ENCODE measurements at places on chromosomes 13 and 19.

DNA sequence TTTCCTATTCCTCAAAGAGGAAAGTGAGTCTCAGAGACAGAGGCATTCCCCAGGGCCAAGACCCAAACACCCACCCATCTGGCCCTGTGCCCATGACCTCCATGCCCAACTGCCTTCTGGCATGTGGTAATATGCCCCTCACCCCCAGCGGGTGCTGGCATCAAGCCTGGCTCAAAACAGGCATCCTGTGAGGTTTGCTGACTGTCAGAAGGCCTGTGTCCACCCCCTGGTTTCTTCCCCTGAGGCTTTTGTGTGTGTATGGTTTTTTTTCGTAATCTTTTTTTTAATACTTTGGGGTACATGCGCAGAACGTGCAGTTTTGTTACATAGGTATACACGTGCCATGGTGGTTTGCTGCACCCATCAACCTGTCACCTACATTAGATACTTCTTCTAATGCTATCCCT is 7.6 kb upstream of the KANK2 start:
- no peak for DNase-seq

GRCh38 chr13:22933571-22934181 is 247.1 kb upstream of the SGCG start:
- DNase-seq: no peak

GRCh38 chr13:29535663-29536655 is 59.5 kb downstream of the SLC7A1 start:
- DNase-seq: no peak

GRCh38 chr19:19207637-19208572 is 3.9 kb upstream of the NCAN start:
- no peak for DNase-seq

- DNase-seq: no peak
Measured at GRCh38 chr13:37087486-37087885, 18.0 kb downstream of the CSNK1A1L start.

GRCh38 chr13:25214491-25215252 is 42.6 kb upstream of the AMER2 start:
- no peak for DNase-seq

GRCh38 chr19:52936954-52937325 is 13.7 kb upstream of the ZNF888 start:
- no peak for DNase-seq

- DNase-seq: no peak
Measured at GRCh38 chr13:20175907-20176652, 15.2 kb upstream of the GJA3 start.

GRCh38 chr13:89061821-89062220 is 1390.7 kb downstream of the SLITRK5 start:
- DNase-seq: no peak

DNA sequence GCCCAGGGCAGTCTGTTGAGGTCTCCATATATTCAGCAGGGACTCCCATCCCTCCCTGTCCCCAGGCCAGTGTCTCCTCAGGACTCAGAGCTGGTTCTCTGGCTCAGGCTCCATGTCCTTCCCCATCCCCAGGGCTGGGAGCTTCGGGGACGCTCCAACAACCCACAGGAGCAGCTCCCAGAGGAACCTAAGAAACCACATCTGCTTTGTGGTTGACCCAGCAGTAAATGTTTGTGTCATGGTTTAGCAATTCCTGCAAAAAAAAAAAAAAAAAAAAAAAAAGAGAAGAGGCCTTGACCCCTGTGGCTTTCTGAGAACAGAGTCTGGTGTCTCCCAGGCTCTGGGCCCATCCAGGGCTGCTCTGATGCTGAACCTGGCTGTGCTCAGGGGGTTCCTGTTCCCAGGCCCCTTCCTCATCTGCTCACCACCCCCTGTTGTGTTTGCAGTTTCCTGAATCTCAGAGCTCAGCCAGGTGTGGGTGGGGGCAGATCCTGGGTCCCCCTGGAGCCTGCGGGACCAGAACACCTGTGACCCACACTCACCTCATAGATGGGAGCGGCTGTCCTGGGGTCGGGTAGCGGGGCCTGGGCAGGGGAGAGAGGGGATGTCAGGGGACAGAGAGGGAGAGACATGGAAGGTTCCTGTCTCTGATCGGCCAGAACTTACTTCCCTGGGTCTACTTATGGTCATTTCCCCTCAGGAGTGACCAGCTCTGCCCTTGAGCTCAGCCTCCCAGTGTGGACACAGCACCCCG is 25.2 kb upstream of the CEACAM1 start:
- DNase-seq: no peak

- no peak for DNase-seq
Measured at GRCh38 chr13:33742321-33742720, 75.6 kb upstream of the RFC3 start.

DNA sequence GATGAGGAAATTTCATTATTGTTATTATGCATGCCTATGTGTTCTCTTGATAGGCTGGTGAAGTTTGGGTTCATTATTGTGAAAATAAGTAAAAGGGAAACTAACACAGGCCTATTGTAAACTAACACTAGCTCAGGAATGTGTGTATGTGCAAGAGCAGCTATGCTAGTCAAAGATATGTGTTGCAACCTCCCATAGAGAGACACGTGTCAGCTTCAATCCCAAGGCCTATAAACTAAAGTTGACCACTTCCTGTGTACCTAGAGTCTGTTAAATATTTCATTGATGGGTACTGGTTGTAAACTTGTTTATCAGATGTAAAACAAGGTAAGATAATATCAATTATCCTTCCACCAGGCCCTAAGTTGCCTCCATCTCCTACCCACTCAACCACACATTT is 44.7 kb upstream of the ZNF30 start:
- no peak for DNase-seq

GRCh38 chr19:50492303-50493052 is 15.8 kb upstream of the GARIN5A start:
- no peak for DNase-seq

DNA sequence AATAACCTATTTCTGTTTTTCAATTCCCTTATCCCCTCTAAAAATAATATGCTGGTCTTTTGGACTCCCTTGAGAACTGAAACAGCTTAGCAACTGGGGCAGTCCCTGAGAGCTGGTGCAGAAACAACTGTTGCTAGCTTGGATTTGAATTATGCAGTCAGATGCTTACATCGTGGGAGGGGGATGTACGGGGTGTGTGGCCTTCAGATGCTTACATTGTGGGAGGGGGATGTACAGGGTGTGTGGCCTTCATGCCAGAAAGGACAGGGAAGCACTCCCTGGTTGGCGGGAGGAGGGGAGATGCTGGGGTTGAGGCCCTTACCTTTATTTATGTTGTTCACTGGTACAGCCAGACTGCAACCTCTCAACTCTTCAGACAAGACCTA is 25.6 kb downstream of the LRCH1 start:
- no peak for DNase-seq

GRCh38 chr19:2282062-2282861 is at the start of gene PEAK3:
Gene PEAK3 (minus strand): TSS chr19:2282175. CDS start chr19:2280931, 1,244 bp downstream.
- no peak for DNase-seq

- peak; percentile 21 for DNase-seq
Measured at GRCh38 chr19:43504426-43505185, at the start of gene PHLDB3. Gene PHLDB3 (minus strand): TSS chr19:43504746. CDS start chr19:43504118, 628 bp downstream.

- DNase-seq: no peak
Measured at GRCh38 chr19:6099599-6099998, 10.7 kb downstream of the RFX2 start.

DNA sequence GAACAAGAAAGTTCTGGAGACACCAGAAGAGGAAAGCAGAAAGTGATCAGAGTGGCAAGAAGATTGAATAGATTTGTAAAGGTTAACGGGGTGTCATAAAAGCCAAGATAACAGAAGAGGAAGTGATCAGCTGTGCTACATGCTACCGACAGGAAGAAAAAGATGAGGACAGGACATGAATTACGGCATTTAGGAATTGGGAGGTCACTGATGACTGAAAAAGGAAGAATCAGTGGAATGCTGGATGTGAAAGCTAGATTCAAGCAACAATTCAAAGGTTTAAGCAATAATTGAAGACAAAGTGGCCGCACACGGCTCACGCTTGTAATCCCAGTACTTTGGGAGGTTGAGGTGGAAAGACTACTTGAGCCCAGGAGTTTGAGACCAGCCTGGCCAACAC is 15.1 kb downstream of the ZNF160 start:
- no peak for DNase-seq

GRCh38 chr13:86946734-86947133 is 724.4 kb upstream of the SLITRK5 start:
- no peak for DNase-seq

GRCh38 chr13:111245576-111246384 is 74.7 kb upstream of the TEX29 start:
- no peak for DNase-seq

GRCh38 chr19:27673986-27674385 is 1539.0 kb downstream of the UQCRFS1 start:
- DNase-seq: no peak

DNA sequence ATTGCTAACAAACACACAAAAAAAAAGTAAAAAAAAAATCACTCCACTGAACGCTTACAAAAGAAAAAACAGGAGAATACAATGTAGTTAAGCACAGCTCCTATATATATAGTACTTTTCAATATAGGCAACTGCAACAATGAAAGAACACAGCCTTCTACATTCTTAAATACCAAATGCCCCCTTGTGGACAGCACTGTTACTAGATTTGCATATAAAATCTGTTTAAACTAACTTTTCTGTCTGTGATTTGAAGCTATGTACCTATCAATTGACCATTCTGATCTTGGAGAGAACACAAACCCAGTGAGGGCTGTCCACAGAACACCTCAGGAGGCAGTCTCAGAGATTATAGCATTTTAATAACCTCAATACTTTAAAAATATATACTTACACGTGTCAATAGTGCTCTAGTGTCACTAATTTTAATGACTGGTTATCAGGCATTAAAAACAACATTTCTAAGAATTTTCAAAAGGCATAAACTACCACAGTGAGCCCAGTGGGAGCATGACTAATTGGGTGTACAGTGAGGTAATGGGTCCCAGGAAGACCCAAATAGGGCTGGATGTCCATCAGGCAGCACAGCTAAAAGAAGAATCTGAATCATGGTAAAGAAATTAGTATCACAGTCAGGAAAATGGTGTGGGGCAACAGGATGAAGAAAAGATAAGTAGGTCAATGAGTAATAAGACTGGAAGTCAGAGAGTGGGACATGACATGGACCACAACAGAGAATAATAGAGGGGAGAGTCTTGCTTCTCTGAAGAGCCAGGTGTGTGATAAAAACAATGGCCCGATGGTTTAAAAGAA is 22.2 kb downstream of the CCDC169 start:
- DNase-seq: no peak

GRCh38 chr19:51226067-51226466 is 1.2 kb downstream of the CD33 start:
- DNase-seq: no peak

- DNase-seq: no peak
Measured at GRCh38 chr13:113491418-113491883, 940 bp upstream of the DCUN1D2 start.

DNA sequence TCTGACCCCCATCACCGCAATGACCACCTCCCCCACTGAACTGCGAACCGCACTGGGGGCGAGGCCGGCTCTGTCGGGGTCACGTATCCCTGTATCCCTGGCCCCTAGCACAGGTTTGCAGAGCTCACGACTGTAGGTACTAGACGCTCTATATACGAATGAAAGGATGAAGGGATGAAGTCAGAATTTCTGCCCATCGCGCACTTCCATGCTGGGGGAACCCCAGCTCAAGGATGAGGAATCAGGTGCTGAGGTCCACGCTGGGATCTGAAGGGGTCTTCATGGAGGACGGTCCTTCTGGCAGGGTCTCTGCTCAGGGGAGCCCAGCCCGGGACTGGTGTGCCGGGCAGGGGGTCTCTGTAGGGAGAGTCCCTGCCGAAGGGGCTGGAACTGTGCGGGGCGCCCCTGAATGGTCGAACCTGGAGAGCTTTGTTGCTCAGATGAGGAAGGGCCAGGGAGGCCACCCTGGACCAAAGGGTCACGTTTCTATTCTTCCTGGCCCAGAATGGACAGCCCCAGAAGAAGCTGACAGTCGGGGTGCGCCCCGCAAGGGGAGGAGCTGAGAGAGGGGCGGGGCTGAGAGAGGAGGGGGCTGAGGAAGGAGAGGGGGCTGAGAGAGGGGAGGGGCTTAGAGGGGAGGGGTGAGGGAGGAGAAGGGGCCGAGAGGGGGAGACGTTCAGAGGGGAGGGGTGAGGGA is 37.9 kb upstream of the SEMA6B start:
- no peak for DNase-seq

DNA sequence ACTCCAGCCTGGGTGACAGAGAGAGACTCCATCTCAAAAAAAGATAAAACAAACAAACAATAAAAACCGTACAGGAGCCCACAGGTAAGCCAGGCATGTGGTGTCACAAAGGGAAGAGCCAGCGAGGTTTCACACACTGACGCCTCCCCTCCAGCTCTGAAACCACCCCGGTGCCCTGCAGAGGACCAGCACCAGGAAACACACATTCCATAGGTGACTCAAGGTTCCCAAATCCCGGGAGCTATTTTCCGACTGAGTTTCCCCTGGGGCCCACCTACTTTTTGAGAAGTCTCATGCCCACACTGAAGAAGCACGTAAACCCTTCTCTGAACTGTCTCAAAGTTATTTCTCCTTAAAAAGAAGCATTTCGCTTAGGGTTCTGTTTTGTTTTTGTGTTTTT is 40.3 kb downstream of the RHPN2 start:
- DNase-seq: no peak

DNA sequence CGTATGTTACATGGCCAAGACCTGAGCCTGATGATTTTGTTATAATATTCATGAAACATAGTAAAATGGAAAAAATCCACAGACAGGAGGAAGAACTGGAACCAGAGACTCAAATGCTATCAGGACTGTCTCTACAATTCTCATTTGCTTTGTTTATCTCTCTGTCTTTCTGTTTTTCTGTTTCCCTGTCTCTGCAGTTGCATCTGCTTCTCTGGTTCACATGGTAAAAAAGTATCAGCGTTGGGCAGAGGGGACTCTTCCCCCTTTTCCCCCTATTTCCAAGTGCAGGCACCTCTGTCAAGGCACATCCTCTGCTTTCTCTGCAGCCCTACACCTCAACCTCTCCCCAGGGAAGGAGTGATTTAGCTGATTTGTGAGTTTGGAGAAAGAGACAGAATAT is 41.2 kb upstream of the VWA8 start:
- no peak for DNase-seq

DNA sequence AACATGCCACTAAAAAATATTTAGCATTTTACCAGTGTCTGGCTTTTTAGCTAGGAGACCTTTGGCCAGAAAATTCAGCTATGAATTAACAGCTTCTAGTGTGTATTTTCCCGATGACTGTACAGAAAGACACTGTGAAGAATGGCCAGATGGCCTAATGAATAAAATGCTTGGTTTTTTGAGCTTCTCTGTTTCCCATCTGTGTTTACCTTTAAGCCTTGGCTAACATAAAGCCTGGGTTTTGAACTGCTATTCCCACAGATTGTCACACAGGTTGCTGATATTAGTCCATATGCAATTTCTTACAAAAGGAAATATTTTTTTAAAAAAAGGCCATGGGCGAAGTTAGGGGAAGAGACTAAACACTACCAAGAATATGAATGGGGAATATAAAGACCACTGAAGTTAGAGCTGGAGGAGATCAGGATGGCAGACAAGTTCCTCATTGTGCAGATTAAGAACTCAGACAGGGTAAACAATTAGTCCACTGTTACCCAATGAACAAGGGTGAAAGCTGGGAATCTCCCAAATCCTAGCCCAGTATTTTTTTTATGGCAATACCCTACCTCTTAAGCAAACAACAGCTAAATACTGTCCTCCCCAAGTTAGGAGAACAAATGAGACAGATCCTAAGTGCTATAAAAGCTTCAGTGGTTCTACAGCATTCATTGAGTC is 95.1 kb downstream of the DCT start:
- no peak for DNase-seq

- DNase-seq: no peak
Measured at GRCh38 chr19:17037966-17038500, 11.4 kb upstream of the CPAMD8 start.

GRCh38 chr19:4197625-4198466 is 15.4 kb downstream of the ANKRD24 start:
- no peak for DNase-seq

Data from stimulated activated CD4-positive, alpha-beta T cell treated with anti-CD3 and anti-CD28 coated beads, Interleukin-15, amount 100 ng/mL, for 1 hour (primary cell).